Stimulated activated CD8-positive, alpha-beta memory T cell treated with anti-CD3 and anti-CD28 coated beads, Interleukin-2, amount 100 ng/mL, for 1 hour (primary cell): ENCODE measurements at places on chromosomes 5 and 9.

DNA sequence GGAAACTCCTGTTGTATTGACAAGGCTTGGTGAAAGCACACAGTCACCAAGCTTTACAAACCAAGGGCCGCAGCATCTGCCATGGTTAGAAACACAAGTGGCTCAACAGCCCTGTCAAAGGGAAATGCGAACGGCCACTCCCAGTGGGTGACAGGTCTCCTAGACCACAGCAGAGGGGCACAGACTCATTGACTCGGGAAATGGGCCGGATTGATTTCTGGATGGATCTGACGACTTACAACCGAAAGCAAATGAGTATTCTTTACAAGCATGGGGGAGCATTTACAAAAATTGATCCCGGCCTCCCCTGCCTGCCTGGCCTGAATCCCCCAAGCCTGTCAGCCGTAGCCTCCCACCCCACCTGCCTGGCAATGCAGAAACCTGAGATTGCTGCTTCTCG lies 48.2 kb downstream of the ADAMTS2 start:
- DNase-seq = no peak

DNA sequence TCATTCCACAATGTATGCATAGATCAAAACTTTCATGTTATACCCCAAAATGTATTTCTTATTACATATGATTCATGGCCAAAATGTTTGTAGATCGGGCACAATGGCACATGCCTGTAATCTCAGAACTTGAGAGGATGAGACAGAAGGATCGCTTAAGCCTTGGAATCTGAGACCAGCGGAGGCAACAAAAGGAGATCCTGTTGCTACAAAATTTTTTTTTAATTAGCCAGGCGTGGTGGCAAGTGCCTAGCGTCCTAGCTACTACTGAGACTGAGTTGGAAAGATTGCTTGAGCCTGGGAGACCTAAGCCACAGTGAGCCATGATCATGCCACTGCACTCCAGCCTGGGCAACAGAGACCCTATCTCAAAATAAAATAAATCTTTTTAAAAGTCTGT lies 89.9 kb downstream of the MAPKAP1 start:
- DNase-seq = no peak

DNA sequence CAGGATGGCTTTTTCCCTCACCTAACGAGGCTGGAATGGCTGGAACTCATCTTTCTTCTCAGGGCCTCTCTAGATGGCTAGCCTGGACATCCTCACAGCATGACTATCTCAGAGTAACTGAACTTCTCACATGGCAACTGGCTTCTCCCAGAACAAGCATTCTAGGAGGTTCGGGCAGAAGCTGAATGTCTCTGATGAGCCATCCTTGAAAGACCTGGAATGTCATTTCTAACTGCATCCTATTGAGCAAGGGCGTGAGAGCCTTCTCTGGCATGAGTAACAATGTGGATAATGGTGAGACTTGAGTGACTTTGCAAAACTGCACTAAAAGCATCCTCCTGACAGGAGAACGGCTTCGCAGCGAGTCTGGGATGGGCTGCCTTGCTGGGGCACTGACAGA lies 487.7 kb downstream of the MAT2B start:
- DNase-seq = no peak

DNA sequence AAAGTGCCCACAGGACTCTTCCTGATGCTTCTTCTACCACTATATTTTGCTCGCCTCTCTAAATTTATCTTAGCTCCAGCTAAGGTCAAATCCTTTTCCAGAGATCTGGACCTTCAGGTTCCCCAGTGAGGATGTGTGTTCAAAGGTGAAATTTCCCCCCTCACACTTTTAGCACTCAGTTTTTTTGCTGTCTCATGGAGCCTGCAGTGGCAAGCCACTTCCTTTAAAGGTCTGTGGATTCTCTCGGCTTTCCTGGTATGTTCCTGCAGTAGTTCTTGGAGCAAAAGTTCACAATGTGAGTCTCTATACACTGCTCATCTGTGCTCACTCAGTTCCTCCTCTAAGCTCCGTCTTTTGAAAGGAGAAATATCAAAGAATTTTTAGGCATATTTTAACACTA lies 181.4 kb downstream of the LURAP1L start:
- no peak for DNase-seq

GRCh38 chr9:69109152-69109551 lies 64.9 kb upstream of the TJP2 start:
- DNase-seq = no peak

DNA sequence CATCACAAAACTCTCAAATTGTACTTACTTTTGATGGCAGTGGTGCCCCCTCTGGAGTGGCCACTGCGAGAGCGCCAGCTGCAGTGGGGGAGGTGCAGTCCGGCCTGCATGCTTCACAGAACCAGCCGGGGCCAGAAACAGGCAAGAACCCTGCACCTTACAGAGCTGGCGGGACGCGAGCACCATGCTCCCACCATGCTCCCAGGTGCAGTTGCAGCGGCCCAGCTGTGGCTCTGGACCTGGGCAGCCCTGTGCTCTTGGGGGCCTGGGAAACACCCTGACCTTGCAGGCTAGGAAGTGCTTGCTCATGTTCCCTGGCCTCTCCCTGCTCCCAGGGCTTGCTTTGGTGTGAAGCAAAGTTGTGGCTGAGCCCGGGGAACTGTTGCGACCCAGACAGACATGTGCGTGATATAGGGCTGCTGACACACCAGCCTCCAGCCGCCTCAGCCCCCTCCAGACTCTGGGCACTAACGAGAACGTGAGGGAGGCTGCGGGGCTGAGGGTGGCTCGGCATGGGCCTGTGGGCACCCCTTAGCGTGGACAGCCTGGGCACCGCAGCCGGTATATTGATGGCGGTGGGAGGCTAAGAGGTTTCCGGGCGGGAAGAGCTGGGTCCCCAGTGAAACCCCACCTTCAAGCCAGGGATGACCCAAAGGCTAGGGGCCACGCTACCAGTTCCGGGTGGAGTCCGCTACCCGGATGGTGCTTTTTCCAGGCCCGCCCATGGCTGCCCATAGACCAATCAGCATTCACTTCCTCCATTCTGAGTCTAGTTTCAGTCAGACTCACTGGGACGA lies 1809.9 kb upstream of the ACO1 start:
- no peak for DNase-seq

DNA sequence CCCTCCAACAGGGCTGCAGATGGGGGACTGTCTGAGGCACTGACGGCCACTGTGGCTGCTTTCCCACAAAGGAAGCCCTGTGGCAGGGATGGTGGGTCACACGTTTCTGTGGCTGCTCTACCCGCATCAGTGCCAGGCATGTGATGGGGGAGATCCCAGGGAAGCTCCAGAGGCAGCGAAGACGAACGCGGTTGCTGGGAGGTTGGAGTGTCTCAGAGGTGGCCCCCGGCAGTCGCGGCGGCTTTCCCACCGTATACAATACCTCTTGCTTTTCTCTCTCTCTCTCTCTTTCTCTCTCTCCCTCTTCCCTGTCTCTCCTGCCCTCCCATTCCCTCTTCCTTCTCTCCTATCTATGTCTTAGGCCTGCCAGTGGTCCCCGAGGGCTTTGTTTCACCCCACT lies 56.7 kb downstream of the CYFIP2 start:
- DNase-seq = no peak

DNA sequence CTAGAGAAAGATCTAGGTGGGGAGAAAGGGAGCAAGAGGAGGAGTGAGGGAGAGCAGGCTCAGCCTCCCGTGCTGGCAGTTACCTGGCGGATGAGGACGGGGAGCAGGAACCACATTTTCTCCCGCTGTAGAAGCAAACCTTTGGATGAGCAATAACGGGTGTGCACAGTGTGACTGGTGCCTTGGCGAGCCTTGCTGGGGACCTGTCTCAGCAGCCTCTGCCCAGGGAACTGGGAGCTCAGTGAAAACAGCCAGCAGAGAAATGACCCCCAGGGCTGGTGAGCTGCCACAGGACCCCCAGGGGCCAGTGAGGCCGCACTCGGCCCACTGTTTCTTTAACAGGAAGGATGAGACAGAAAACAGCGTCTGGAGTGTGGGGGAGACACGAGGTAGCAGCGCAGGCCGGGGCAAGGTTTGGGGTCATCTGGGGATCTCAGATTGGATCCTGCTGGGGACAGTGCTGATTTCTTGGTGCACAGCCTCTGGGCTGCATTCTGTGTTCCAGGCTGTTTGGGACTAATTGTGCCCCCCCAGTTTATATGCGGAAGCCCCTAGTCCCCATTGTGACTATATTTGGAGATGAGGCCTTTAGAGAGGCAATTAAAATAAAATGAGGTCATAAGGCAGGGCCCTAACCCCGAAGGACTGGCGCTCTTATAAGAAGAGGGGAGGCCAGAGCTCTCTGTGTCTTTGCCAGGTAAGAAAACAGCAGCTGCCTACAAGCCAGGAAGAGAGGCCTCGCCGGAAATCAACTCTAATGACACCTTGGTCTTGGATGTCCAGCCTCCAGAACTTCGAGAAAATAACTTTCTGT lies 118.8 kb upstream of the PHYKPL start:
- DNase-seq = no peak

GRCh38 chr5:51379331-51379700 lies 3.9 kb upstream of the ISL1 start:
- DNase-seq = no peak

GRCh38 chr5:6508931-6509330 lies 60.3 kb downstream of the UBE2QL1 start:
- no peak for DNase-seq

GRCh38 chr9:75685062-75685461 lies 205.4 kb upstream of the PCSK5 start:
- no peak for DNase-seq

GRCh38 chr5:68344447-68345111 lies 129.0 kb downstream of the PIK3R1 start:
- no peak for DNase-seq

DNA sequence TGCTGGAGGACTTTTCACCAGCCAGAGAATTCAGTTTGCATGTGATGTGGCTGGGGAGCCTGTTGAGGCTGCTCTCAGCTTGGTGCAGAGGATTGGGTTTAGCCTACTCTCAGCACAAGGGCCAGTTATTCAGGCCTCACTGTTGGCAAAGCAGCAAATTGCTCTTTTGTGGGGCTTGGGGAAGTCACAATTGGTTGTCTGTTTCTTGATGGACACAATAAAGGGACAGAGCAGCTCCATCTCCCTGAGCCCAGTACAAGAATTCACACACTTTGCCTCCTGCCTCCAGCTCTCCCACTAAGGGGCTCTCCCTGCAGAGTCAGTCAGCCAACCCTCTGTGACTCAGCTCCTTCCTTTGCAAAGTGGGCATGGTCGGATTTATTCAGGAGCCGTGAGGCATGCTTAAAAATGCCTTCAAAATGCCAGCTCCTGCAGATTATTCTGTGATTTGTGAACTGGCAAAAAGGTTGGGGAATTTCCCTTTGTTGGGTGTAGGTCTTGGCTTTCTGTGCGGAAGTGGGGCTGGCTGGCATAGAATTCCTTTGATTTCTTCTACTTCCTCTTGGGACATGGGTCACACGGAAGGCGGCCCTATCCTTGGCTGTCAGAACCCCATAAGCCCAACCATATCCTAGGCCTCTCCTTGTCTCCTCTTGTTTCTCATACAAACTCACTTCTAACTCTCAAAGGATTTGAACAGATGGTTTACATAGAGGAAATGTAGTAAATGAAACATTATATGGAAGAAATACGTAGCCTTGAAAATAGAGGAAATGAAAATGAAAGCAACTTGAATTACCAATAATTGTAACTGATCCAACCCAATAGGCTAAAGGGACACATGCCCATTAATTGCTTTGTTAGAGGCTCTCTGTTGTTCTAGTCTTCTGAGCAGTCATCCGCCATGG lies 118.7 kb upstream of the CD180 start:
- DNase-seq = no peak

DNA sequence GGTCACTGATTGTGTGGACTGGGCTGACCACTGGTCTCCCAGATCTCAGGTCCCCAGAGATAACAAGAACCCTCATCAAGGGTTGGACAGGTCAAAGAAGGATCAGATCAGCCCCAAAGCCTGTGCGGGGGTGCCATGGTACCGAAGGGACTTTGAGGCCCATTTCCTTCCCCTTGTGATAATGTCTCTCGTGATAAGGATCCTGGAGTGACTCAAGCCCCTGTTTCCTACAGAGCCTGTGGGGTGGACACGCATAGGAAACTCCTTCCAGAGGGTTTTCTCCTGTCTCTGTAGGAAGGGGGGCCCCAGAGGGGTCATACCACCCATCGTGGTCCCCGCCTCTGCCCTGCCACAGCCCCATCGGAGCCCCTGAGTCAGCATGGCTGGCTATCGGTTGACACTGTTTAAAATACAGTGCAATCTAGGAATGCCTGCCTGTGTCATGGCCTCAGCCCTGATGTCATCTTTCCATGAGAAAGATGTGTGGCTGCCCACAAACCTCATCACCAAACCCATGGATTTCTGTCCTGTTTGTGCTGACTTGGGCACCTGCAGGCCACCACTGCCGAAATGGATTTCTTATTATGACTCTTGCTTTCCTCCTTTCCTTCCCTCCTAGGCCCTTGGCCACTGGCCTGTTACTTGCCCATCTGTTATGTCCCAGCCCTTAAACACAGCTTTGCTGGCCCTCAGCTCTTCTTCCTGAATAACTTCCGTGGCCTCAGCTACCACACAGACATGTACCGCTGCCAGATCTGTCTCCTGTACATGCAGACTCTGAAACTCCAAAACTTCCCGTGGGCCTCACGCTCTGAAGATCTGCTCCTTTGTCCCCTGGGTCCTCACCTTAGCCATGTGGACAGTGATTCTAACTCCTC lies 2.9 kb upstream of the CSF2 start:
- DNase-seq = no peak

DNA sequence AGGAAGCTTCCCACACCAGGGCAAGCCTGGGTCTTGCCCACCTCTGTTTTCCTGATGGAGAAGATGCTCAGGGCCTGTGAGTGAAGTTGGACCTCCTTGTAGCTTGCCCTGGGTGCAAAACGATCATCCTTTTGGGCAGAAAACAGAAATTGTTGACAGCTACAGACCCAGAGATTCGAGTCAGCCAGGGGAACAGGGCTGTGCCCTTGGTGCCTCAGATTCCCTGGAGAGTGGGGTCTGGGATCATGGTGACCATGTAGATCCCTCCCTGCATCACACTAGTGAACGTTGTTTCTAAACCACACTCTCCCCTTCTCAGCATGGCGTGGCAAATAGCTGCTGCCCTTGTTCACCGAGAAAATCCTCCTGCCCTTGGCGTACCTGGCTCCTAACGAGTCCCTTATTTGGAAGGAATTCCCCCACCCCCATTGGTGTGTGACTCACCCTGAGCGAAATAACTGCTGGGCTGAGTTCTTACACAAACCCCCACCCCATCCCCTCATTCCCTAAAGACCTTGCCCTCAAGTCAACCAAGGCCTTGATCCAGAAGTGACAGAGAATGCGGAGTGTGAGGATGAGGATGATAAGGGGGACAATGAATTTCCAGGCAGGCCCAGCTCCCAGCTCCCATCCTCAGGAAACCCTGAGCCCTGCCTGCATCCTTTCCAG lies 1.1 kb upstream of the DCANP1 start:
- no peak for DNase-seq

GRCh38 chr5:178278358-178279023 lies 45.9 kb upstream of the PHYKPL start:
- no peak for DNase-seq
